Muscle of arm (tissue), 14 donors: ENCODE measurements at places on chromosomes 7 and 10.
A peak's percentile ranks its signal among the peaks of the same experiment; 100 is the strongest.

- no peak for DNase-seq
Observed at GRCh38 chr7:30445770-30446169, 32.8 kb downstream of the NOD1 start.

- peak; percentile 78 for DNase-seq
Observed at GRCh38 chr7:95246831-95247370, 77.4 kb downstream of the PON1 start.

DNA sequence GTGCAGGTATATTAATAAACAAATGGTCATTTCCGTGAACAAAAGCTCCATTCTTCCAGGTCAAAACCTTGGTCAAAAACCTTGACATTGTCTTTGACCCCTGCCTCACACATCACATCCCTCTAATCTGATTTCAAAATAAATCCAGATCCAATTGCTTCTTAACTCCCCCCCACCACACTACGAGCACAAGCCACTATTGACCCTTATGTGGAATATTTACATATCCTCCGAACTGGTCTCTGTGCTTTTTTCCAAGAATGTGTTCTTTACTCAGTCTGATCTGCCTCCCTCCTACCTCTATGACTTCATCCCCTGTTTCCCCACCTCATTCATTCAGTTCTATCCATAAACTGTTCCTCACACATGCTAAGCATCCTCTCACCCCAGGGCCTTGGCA, 313.6 kb upstream of the NPVF start:
- no peak for DNase-seq

- no peak for DNase-seq
Observed at GRCh38 chr7:133344275-133344674, 91.4 kb downstream of the EXOC4 start.

- no peak for DNase-seq
Observed at GRCh38 chr7:77778535-77778934, 19.7 kb downstream of the TMEM60 start.

GRCh38 chr7:1672851-1673486, 2.9 kb downstream of the ELFN1 start:
- no peak for DNase-seq

GRCh38 chr7:44431091-44431608, 59.3 kb downstream of the NUDCD3 start:
- no peak for DNase-seq

DNA sequence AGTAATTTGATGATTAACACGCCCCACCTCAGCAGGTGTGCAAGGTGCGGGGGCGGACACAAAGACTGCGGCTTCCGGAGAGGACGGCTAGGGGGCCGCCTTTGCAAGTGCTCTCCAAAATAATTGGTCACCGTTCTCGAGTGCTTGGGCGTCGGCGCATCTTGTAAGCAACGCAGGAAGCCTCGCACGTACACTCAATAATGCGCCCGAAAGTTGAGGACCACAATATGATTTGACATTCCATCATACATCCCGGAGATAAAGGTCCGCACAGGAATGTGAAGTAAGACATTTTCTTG, 114.7 kb downstream of the EBF3 start:
- DNase-seq, result no peak

DNA sequence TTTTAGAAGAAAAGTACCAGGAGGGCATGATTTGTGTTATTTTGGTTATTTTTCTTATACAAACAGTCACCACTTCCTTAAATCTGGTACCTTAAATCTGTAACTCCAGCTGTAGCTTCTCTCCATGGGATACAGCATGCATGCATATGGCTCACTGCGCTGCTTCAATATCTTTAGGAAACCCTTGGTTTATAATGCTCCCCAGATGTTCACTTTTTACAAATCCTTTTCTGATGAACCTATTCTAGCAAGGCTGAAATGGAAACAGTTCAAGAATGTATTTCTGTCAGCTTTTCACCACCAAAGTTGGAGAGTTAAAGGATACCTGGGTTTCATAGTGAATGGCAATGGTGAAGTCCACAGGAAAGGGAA, 50.9 kb downstream of the LAMB4 start:
- DNase-seq, result no peak

GRCh38 chr10:20257422-20257821, 441.2 kb downstream of the PLXDC2 start:
- no peak for DNase-seq

DNA sequence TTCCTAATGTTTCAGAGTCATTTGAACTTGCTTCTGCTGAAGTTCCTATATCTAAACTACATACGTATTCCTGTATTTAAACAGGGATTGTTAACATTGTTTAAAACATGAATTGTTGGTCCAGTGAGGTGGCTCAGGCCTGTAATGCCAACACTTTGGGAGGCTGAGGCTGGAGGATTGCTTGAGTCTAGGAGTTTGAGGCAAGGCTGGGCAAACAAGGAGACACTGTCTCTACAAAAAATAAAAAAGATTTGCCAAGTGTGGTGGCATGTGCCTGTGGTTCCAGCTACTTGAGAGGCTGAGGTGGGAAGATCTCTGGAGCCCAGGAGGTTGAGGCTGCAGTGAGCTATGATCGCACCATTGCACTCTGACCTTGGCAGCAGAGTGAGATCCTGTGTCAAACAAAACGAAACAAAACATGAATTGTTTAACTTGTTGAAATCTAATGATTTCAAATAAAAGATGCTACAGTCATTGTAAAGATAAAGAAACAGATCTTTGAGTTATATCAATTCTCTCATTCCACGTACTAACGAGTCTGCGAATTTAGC, 809.4 kb downstream of the TYW1 start:
- DNase-seq, result no peak

- no peak for DNase-seq
Observed at GRCh38 chr10:101070098-101070497, 8.3 kb downstream of the KAZALD1 start.

GRCh38 chr7:27617651-27618381, 44.9 kb downstream of the HIBADH start:
- DNase-seq, result no peak

GRCh38 chr7:105337529-105337928, 51.2 kb downstream of the SRPK2 start:
- no peak for DNase-seq

GRCh38 chr10:103822107-103822716, 33.2 kb downstream of the SH3PXD2A start:
- DNase-seq, result no peak

DNA sequence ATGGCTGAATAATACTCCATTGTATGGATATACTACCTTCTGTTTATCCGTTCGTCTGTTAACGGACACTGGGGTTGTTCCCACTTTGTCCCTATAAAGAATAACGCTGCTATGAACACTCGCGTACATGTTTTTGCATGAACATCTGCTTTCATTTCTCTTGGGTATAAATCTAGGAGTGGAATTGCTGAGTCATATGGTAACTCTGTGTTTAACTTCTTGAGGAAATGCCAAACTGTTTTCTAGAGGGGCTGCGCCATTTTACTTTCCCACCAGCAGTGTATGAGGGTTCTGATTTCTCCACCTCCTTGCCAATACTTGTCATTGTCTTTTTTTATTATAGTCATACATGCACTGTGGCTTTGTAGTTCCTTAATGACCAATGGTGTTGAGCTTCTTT, 20.6 kb upstream of the RASSF4 start:
- no peak for DNase-seq

GRCh38 chr10:114987995-114988394, 50.0 kb downstream of the TRUB1 start:
- DNase-seq, result no peak

- no peak for DNase-seq
Observed at GRCh38 chr10:57119684-57120083, 758.6 kb upstream of the ZWINT start.

DNA sequence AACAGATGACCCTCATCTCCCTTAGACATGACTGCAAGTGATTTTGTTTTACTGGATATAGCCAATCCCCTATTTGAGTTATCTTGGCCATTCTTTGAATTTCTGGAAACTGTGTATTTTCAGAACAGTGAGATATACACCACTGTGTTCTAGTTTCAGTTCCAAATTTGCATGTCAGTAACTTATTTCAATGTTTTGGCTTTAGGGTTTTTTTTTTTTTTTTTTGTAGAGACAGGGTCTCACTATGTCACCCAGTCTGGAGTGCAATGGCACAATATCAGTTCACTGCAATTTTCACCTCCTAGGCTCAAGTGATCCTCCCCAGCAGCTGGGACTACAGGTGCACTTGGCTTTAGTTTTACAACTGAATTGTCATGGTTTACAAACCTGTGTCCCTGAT, 67.2 kb downstream of the ATAD1 start:
- no peak for DNase-seq

GRCh38 chr10:24206334-24206733, 2.6 kb upstream of the KIAA1217 start:
- no peak for DNase-seq
